ENCODE measurements at places on chromosomes 16 and 17. TPM values are rescaled to one million over a fixed set of nuclear protein-coding genes. Genes with fewer than 3 reads are reported as not detected.

C16orf74 gene
- 5.4 TPM for total RNA-seq

DUSP3 gene
- total RNA-seq, result 51.2 TPM

DNA sequence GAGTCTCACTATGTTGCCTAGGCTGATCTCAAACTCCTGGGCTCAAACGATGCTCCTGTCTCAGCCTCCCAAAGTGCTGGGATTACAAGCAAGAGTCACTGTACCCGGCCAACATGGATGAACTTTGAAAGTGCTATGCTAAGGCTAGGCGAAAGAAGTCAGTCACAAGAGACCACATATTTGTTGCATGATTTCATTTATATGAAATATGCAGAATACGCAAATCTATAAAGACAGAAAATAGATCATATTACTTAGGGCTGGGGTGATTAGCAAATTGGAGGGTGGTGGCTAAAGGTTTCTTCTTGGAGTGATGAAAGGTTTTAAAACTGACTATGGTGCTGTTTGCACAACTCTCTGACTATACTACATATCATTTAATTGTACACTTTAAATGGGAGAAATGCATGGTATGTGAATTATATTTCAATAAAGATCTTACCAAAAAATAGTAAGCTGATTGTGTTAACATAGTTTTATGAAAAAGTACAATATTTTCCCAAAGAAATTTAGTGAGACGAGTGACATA, 1.2 kb upstream of the FLYWCH1 start:
- peak; percentile 6 for DNase-seq

DNA sequence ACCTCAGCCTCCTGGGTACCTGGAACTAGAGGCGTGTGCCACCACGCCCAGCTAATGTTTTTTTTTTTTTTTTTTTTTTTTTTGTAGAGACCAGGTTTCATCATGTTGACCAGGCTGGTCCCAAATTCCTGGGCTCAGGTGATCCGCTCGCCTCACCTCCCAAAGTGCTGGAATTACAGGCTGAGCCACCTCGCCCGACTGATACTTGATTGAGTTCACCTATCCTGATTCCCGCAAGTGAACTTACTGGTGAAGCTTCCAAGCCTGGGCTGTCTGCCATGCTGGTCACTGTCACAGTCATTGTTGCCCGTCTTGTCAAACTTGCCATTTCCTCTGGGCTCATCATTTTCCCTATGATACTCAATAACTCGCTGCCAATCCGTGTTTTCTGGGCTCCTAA, 71.1 kb upstream of the MTMR4 start:
- no peak for DNase-seq

- DNase-seq, result no peak
Measured at GRCh38 chr17:67863624-67864247, 38.4 kb downstream of the BPTF start.

- no peak for DNase-seq
Measured at GRCh38 chr16:70160388-70160787, 13.2 kb upstream of the CLEC18C start.

DNA sequence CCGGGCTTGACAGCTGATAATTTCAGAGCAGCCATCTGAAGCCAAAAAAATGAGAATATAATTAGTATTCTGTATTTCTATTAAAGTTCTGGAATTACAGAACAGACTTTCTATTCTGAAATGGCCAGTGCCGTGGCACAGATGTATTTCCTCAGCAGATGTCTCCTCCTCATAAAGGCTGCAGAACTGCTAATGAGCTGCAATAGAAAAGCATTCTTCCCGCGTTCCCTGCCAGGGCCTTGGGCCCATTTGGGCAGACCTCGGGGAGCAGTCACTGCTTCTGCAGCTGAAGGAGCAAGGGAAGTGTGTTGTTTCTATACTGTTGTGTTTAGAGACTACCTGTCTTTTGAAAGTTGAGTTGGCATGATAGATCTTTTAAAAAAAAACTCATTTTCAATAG, 152.6 kb upstream of the CACNG5 start:
- DNase-seq, result peak; percentile 14

- no peak for DNase-seq
Measured at GRCh38 chr17:36947922-36948716, 635 bp upstream of the AATF start.

DNA sequence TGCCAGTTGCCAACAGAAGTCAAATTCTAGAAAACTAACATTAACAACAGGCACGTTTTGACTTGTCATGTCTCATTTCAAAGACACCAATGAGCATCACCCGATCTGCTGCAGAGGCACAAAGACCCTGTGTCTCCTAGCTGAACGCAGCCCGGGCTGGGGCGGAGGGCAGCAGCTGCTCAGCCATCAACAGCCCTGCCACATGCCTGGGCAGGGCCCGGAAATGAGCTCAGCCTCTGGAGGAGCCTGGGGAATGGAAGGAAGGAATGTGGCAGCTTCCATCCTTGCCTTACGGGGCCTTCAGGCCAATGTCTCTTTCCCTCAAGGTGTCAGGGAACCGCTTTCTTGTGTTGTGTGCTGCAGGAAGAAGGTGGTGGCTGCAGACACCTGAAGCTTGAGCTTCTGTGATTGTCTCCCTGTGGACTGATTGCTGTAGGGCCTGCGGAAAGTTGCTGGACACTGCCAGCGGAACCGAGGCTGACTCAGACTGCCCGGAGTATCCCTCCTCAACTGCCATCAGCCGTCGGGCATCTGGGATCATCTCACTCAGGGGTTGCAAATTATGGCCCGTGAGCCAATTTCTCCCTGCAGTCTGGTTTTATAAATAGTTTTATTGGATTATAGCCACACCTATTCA, 7.3 kb downstream of the CDH13 start:
- no peak for DNase-seq

DNA sequence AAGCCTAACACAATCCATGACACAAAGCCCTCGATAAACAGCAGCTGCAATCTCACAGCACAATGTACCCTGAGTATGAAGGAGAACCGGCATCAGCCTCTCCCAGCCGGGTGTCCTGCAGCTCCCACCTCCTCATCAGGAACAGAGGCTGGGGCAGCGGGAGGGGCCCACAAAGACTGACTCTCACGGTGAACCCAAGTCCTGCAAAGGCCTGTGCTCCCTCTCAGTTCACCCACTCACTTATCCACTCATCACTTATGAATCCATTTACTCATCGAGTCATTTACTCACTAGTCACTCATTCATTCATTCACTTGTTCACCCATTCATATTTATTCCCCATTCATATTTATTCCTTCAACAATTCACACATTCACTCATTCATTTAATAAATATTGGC, 11.6 kb downstream of the ZNF423 start:
- DNase-seq, result no peak

GRCh38 chr17:62101515-62101914, 36.4 kb upstream of the MED13 start:
- DNase-seq, result no peak

DNA sequence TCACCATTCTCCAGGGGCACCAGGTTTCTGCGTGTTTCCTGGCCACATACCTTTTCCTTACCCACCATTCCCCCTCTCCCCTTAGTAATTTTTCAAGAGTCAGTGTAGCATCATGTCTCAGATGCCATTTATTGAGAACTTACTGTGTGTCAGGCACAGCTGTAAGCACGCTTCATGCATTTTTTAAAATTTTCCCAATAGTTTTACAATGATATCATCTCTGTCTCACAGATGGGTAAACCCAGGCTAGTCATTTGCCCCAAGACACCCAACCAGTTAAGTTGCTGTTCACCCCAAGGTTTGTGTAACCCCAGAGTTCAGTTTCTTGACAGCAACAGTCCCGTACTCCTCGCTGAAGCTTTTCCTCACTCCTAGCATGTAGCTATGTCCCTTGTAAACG, 56.4 kb upstream of the IRX3 start:
- peak; percentile 44 for DNase-seq

- DNase-seq, result no peak
Measured at GRCh38 chr17:37574427-37574826, 34.8 kb downstream of the SYNRG start.

GRCh38 chr17:73944366-73944765, 259.1 kb upstream of the RPL38 start:
- DNase-seq, result no peak

DNA sequence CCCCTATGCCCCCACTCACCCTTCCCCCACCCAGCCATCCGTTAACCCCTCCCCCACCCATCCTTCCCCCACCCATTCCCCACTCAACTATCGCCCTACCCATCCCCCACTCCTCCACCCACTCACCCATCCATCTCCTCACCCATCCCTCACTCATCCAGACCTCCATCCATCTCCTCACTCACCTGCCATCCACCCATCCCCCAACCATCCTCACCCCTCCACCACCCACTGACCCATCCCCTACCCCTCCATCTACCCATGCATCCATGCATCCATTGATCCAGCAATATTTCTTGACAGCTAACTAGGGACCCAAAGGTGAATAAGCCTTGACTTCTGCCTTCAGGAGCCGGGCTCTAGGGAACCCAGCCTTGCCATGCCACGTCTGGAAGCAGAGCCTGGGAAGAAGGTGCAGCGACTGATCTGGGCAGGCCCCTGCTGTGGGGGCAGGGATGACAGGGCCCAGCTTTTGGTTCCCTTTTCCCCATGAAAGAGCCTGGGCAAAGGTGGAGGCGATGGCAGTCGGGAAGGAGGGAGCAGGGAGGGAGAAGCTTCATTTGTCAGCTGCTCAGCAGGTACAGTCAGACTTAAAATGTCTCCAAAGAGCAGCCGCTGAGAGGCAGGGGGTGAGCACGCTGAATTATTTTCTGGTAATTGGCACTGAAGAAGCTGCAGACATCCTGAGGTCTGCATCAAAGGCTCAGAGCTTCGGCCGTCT, 23.1 kb upstream of the DOC2B start:
- no peak for DNase-seq

DNA sequence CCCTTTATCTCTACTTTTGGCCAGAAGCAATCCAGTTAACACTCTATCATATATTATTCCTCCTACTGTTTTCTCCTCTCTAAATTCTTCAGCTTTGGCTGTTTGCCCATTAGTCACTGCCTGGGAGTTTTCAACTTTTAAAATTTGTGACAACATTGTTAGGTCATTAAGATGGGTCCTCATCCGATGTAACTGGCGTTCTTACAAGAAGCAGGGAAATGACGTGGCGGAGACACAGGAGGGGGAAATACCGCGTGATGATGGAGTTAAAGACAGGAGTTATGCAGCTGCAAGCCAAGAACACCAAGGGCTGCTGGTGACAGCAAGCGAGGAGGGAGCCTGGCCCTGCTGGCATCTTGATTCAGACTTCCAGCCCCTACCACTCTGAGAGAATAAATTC, 34.8 kb upstream of the CPHXL start:
- peak; percentile 39 for DNase-seq

- DNase-seq, result peak; percentile 79
Measured at GRCh38 chr16:16073891-16074881, 124.8 kb downstream of the ABCC1 start.

DNA sequence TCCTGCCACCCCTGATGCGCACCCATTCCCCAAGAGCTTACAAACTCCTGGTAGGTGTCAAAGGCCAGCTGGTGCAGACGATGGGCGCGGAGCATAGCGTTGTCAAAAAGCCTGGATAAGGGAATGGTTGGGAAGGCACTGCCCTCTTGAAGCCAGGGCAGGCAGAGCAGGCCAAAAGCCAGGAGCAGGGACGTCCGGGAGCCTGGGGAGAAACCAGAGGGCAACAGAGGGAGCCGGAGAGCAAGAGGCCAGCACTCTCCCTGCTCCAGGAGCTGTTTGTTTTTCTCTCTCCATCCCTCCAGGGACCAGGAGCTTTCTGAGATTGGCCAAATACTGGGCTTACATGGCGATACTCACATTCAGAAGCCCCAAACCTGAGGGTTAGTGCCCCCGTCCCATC, 334 bp downstream of the GH1 start:
- DNase-seq, result no peak

GRCh38 chr16:2154533-2155090, 970 bp upstream of the TRAF7 start:
- no peak for DNase-seq

GRCh38 chr17:1605681-1606351, 22.8 kb downstream of the SLC43A2 start:
- DNase-seq, result no peak

DNA sequence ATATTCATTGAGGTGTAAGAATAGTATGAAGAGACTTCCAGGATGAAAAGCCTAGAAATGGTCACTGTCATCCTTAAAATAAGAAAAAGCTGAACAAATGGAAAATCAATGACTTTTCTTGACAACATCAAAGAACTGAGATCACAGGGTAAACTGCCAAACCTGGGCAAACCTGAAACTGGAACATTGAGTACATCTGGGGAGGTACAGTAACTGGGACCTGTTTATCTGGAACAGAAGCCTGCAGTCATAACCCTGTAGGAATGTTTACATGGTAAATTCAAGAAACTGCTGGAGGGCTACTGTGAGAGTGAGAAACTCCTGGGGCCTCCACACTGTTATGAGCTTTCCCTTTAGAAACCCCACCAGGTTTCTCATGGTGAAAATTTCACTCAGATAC, 130.1 kb upstream of the PIRT start:
- DNase-seq, result no peak
